ENCODE measurements at places on chromosomes 16 and 17.

- DNase-seq: no peak
Observed at GRCh38 chr16:47977802-47978201, 178.0 kb downstream of the ABCC12 start.

DNA sequence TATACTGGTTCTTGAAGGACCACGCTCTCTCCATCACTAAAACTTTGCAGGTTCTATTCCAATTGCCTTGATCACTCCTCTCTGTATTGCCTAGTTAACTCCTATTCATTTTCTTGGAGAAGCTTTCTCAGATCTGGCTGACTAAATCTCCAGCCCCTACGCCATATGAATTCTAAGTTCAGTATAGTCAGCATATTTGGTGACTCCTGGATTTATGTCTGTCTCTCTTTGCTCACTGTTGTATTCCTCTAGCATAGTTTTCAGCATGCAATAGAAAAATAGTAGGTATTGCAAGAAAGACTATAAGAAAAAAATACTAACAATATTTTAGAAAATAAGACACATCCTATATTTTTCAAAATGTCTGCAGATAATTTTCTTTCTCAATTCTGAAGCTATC, 579.7 kb downstream of the CDH11 start:
- DNase-seq: no peak

GRCh38 chr17:71071837-71072236, 902.5 kb downstream of the KCNJ2 start:
- no peak for DNase-seq

- no peak for DNase-seq
Observed at GRCh38 chr17:34503528-34504195, 75.7 kb upstream of the TMEM132E start.

- DNase-seq: no peak
Observed at GRCh38 chr16:66706506-66706880, 9.9 kb upstream of the CMTM4 start.

DNA sequence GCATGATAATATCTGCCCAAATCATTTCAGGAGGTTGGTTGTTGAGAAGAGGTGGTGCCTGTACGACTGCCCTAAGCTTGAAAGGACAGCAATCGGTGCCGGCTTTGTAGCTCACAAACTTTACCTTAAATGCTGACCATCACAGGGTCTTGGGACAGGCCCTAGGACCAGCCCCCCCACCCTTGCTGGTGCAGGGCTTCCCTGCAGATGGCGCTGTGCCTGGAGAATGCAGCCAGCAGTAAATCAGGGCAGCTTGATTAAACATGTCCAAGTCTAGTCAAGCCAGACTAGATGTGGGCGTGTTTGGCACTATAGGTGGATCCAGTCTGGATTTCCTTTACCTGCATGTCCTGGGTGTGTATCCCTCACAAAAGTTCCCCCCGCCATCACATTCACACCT, 135.5 kb upstream of the CRHR1 start:
- DNase-seq: no peak

DNA sequence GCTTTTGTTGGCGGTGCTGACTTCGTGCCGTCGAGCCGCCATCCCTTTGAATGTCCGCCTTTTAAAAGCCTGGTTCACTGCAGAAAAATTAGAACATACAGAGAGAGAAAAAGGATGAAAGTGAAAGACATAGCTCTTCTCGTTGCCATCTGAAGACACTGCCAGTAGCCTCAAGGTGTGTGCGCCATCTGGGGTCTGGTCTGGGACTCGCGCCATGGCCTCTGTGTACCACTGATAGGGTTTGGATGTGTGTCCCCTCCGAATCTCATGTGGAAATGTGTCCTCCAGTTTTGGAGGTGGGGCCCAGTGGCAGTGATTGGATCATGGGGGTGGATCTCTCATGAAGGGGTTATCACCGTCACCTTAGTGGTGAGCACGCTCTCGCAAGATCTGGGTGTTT, 15.5 kb downstream of the GSE1 start:
- DNase-seq: no peak

Measured in NCI-H748 treated with DMSO at 0.1 percent for 48 hours (cell line).